Hematopoietic multipotent progenitor cell treated with erythropoietin and hydrocortisone succinate and interleukin-3 and kit ligand, for 8 days (in vitro differentiated cells): ENCODE measurements at places on chromosomes 13 and 19.

- peak; percentile 81 for DNase-seq
These were observed 130.3 kb upstream of the SERP2 start for GRCh38 chr13:44243198-44243857.

DNA sequence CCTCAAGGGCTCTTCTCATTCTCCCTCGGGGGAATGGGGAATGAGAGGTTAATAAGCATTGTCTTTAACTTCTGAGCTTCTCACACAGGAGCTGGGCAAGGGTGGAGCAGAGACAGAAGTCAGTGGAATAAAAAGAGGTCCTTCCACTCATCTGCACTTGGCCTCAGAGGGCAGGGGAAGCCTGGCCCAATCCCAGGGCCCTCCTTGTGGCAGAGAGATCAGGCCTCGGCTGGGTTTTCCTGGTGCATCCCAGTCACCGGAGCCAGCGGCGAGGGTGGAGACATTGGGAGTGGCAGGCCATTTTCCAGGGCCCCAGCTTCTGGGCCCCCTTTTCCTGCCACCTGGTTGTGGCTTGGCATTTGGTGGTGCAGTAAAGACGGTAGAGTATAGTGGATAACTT lies 10.6 kb downstream of the CALM3 start:
- no peak for DNase-seq

DNA sequence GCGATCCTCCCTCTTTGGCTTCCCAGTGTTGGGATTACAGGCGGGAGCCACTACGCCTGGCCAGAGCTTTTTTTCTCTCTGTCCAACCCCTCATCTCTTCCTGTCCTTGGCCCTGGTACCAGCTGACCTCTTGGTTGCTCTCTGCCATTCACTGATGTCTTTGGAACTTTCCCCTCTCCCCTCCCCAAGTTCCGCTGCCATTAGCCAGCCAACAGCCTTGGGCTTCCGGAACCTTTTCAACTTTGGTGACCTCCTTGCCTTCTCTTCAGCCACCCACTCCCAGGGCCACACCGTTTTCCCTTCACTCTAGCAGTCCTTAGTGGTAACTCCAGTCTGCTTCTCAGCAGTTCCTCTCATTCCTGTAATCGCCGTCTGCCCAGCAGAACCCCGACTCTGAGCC lies 4.3 kb downstream of the WTIP start:
- no peak for DNase-seq

- DNase-seq = no peak
These were observed 3.3 kb upstream of the CLPP start for GRCh38 chr19:6358003-6358402.

- no peak for DNase-seq
These were observed 406.2 kb downstream of the DLEU7 start for GRCh38 chr13:50437252-50437651.

- DNase-seq = no peak
These were observed 110.7 kb upstream of the WASF3 start for GRCh38 chr13:26446751-26447150.

DNA sequence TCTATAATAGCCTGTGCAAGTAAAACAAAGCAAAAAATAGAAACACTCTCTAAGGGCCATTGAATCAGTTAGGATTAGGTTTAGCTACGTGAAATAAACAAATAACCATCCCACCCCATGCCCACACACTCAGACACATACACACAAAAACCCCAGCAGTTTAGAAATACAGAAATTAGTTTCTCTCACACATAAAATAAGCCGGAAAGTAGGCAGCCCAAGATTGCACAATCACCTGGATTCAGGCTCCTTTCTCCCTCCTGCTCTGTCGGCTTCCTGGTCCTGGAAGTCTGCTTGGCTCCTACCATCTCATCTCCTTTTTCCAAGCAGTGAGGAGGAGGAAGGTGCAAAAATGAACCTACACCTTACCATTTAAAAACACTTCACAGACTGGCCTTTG lies 22.6 kb upstream of the USP12 start:
- DNase-seq = no peak

DNA sequence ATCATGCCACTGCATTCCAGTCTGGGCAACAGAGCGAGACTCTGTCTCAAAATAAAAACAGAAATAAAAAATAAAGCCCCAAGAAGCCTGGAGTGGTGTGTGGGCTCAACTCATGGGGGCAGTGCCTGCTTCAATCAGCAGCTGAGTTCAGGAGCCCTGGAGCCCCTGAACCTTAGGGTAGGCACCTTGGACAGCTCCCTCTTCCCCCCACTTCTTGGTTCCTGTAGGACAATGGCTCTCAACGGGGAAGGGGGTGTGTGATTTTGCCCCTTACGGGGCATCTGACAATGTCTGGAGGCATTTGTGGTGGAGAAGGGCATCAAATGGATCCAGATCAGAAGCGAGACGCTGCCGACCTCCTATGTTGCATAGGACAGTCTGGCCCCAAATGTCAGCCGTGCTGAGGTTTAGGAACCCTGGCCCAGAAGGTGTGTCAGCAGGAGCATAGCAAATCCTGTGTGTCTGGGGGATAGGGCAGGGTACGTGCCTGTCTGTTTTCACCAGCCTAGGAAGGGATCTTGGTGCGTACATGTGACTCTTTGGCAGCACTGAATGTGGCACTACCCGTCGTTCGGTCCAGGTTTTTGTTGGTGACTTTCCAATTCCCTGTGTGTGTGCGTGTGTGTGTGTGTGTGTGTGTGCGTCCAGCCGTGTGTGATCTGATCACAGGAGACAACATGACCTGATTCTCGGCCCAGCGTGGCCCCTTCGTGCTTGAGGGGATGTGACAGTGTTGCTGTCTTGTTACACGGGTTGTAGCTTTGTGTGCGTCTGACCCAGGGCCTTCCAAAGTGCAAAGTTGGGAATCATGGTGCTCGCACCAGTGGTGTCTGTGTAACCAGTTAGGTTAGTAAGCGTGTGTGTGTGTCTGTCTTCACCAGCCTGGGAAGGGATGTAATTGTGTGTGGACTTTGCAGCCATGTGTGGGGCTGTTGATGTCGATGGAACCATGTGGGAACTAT lies 7.5 kb downstream of the IGLON5 start:
- no peak for DNase-seq

DNA sequence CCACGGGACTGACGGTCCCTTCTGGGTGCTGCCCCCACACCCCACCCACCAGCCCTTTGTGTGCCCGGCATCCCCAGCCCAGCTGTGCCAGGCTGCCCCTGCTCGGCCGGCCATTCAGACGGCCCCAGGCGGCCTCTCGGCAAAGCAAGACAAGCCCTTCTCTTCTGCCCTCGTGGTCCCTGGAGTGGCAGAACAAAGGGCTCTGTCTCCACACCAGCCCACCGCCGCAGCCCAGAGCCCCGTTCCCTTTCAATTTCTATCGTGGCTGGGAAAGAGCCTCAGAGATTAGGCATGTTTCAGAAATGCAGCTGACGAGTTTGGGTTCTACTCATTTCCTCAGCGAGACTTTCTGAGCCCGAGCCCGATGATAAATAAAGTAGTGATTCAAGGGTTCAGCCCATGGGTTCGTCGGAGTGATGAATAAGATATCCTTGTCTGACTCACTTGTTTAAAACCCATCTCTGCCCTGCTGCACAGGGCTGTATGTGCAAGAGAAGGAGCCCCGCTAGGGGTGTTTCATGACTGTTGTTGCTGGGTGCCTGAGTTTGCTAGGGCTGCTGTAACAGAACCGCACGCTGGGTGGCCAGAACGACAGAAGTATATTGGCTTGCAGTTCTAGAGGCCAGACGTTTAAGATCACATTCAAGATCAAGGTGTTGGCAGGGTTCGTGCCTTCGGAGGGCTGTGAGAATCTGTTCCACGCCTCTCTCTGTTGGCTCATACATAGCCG lies 4.3 kb downstream of the MYO9B start:
- DNase-seq = no peak

GRCh38 chr19:7552781-7553180 lies 17.3 kb downstream of the PNPLA6 start:
- no peak for DNase-seq

DNA sequence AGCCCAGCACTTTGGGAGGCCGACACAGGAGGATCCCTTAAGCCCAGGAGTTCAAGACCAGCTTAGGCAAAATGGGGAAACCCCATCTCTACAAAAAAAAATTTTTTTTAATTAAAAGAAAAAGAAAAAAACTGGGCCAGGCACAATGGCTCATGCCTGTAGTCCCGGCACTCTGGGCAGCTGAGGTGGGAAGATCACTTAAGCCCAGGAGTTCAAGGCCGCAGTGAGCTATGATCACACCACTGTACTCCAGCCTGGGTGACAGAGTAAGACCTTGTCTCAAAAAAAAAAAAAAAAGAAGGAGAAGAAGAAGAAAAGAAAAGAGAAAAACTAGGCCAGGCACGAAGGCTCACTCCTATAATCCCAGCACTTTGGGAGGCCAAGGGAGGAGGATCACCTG lies 4.3 kb downstream of the ELL start:
- DNase-seq = no peak

- no peak for DNase-seq
These were observed 62.9 kb downstream of the CHST8 start for GRCh38 chr19:33684538-33685232.

GRCh38 chr13:34409496-34410182 lies 532.4 kb upstream of the NBEA start:
- DNase-seq = no peak

DNA sequence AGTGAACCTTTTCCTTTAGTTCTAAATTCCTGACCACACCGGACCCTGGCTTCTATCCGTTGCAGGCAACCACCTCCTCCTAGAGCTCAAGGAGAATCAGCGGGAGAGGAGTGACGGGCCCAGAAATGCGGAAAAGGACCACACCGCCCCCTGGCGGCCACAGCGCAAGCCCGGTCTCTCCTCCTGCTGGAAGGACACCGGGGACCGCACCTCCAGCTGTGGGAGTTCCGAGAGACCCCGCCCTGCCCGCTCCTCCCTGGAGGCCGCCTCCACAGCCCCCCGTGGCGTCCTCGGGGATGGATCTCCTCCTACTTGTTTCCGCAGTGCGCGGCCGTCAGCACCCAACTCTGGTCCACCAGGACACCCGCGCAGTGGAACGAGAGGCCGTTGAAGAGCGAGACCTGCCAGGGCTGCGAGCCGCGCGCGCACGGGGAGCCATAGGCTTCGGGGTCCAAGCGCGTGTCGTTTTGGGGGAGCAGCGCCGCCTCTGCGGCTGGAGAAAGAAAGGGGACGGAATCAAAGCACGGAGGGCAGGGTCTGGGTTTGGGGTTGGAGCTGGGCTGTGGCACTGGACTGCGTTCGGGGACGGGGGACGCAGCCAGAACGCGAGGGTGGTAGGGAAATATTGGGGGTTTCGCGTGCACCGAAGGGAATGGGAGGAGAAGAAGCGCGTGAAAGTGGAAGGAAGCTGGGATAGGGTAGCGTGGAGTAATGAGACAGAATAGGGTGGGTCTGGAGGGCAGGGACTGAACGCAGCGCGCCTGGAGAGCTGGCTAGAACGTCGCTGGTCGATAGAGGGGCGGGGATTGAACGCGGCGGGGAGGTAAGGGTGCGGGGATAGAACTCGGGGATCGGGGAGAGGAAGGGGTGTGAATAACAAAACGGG lies 2.5 kb downstream of the KLK10 start:
- peak; percentile 62 for DNase-seq

DNA sequence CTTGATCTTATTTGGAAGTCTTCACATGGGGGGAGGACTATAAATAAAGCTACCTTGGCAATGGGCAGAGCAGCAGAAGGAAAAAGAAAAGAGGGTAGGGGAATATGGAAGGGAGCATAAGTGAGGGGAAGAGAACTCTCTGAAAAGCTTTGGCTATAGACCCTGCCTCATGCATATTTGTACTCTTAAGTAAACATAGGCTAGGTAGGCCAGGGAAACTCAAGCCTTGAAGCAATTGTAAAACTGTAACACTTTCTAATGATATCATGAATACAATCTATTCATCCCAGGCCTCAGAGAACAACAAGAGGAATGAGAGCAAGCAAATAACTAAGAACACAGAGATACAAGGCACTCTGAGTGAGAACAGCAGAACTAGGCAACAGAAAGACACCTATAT lies 20.4 kb downstream of the MYCBP2 start:
- no peak for DNase-seq

- DNase-seq = peak; percentile 92
These were observed 1.2 kb upstream of the EEF2 start for GRCh38 chr19:3986260-3987041.

- no peak for DNase-seq
These were observed 60.9 kb downstream of the LIG4 start for GRCh38 chr13:108154421-108154858.

GRCh38 chr19:39951686-39952085 lies 17.3 kb upstream of the FCGBP start:
- no peak for DNase-seq

GRCh38 chr13:102309110-102309509 lies 92.7 kb downstream of the FGF14 start:
- DNase-seq = no peak

DNA sequence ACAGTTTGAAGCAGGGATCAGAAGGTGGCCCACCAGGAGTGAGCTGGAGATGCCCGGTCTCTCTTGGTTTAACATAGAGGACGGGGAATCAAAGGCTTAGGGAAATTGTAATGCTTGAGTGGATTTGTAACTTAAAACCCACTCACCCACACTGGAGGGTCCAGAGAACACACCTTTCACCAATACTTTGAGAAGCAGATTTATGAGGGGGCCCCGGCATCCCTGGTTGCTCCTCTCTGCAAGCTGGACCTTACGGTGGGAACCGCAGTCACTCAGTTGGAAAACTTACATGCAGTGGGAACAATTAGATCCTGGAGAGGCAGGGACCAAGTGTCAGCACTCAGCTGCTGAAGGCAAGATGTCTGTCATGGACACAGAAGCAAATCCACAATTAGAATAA lies 20.5 kb downstream of the PPP5C start:
- no peak for DNase-seq

GRCh38 chr13:31699650-31700049 lies 39.7 kb upstream of the RXFP2 start:
- no peak for DNase-seq

DNA sequence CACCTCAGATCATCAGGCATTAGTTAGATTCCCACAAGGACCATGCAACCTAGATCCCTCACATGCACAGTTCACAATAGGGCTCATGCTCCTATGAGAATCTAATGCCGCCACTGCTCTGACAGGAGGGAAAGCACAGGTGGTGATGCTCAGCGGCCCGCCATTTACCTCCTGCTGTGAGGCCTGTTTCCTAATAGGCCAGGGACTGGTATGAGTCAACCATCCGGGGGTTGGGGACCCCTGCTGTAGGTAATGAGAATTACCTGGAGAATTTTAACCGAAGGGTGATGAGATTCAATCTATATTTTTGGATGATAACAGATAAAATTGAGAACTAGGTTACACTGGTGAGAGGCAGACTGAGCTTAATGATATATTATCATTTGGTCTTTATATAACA lies 101.4 kb downstream of the LACC1 start:
- DNase-seq = no peak

- DNase-seq = no peak
These were observed 112.2 kb downstream of the FGF14 start for GRCh38 chr13:102289606-102290005.
